ENCODE measurements at places on chromosomes 1 and 21. TPM values are rescaled to one million over a fixed set of nuclear protein-coding genes. Genes with fewer than 3 reads are reported as not detected.

CNIH3 gene
- total RNA-seq = 0.34 TPM

PTGFR gene
- total RNA-seq = 0.66 TPM

DNA sequence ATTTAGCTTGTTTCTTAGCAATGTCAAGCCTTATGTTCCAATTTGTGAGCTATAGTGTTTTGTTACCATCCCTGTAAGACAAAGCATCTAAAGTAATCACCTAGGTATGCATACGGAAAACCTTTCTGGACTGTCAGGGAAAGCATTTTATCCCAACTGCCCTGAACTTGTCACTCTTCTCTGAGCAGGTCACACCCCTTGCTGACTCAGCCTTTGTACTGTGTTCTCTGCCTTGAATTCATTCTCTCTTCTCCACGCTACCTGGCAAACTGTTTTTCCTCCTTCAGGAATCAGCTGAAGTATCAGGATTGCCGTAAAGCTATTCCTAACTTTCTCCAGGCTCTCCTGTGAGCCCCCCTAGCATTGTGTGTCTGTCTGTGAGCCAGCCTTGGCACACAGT, 54.2 kb downstream of the PBX1 start:
- DNase-seq = no peak

FAM72B gene
- 0.38 TPM for total RNA-seq
